ENCODE measurements at places on chromosomes 2 and 18.

DNA sequence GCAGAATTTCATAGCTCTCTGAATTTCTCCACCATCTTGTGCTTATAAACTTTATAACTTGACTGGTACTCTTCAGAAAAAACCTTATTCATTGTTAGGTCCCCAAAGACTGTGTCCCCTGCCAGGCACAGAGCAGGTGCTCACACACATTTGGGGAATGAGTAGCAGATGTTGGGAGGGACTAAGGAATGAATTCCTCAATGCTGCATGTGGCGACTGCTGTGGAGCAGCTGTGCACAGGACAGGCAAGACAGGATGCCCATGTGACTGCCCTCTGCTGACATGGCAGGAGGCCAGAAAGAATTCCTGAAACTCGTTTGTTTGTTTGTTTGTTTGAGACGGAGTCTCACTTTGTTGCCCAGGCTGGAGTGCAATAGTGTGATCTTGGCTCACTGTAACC, 122.3 kb upstream of the ITGA6 start:
- DNase-seq: no peak

- DNase-seq: peak; percentile 54
Observed at GRCh38 chr2:17851731-17852585, 26.5 kb upstream of the KCNS3 start.

- no peak for DNase-seq
Observed at GRCh38 chr2:192655916-192656315, 461.2 kb upstream of the TMEFF2 start.

GRCh38 chr2:133680343-133681049, 112.2 kb upstream of the NCKAP5 start:
- DNase-seq: no peak

GRCh38 chr2:101431486-101431885, 43.4 kb downstream of the RFX8 start:
- no peak for DNase-seq

DNA sequence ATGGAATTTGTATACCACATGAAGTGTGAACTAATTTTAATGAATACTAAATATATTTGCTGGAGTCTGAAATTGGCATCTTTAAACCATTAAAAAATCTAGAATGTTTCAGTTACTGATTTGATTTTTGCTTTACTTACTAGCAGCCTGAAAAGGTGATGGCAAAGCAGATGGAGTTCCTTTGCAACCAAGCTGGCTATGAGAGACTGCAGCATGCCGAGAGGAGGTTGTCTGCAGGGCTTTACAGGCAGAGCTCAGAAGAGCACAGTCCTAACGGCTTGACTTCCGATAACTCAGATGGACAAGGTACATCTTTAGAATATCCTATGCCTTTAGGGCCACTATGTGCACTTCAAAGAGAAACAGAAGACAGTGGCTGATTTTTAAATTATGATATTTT, 36.5 kb downstream of the NAB1 start:
- DNase-seq: no peak

GRCh38 chr2:101435001-101435862, 39.7 kb downstream of the RFX8 start:
- no peak for DNase-seq

GRCh38 chr2:17581831-17582230, 41.3 kb downstream of the VSNL1 start:
- DNase-seq: no peak

DNA sequence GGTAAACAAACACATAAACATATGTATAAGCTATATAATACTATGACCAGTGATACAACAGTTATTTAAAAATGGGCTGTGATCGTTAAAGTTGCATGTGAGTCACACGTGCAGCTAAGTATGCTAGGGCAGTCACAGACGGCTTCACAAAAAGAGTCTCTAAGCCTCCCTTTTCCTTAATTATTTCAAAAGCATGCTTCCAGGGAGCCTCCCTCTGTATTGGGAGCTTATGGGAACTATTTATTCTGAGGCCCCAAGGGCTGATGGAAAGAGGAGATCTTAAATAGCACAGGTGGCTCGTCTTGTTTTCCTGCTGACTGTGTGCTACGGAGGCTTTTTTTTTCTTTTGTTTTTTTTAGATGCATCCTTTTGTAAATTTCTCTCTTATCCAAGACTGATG, 94.3 kb downstream of the ADCYAP1 start:
- DNase-seq: no peak

- DNase-seq: no peak
Observed at GRCh38 chr2:55011831-55012671, 38.2 kb downstream of the RTN4 start.

DNA sequence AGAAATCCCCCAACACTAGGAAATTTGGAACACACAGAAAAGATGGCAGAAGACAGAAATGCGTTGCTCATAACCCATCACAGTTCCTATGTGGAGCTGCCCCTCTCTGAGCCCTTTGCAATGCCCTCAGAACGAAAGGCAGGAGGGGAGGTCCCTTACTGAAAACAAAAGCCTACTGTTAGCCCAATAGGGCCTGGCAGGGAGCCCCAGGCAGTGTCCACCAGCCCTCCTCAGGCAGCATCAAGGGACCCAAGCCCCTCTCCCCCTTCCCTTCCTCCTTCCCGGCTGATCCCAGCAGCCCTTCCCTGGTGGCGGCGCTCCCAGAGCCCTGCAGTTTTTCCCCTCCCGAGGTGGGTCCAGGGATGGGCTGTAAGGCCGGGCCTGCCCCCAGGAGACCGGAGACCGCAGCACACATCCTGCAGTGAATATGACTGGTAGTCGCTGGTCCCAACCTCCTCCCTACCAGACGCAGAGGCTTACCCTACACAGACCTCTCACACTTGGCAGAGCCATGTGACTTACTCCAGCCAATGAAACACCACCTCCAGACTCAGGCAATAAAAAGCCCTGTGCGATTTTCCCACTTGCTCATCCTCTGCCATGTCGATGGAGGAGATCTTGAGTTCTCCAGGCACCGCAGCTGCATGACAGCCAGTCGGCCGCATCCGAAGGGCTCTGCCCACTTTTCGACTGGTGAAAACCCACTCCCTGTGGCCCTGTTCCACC, 19.4 kb upstream of the DUSP2 start:
- no peak for DNase-seq

DNA sequence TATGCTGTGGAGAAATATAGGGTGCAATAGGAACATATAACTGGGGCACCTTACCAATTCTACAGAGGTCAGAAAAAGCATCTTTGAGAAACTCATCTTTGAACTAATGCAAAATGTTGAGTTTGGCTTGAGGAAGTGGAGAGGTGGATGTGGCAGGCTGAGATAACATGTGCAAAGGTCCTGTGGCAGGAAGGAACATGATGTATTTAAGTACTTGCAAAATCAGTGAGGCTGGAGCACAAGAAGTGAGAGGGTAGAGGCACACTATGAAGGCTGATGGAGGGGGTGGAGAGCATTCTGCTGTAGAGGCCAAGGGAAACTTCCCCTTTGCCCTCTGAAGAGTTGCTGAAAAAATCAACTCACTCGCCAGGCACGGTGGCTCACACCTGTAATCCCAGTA, 14.7 kb upstream of the RAB1A start:
- no peak for DNase-seq

DNA sequence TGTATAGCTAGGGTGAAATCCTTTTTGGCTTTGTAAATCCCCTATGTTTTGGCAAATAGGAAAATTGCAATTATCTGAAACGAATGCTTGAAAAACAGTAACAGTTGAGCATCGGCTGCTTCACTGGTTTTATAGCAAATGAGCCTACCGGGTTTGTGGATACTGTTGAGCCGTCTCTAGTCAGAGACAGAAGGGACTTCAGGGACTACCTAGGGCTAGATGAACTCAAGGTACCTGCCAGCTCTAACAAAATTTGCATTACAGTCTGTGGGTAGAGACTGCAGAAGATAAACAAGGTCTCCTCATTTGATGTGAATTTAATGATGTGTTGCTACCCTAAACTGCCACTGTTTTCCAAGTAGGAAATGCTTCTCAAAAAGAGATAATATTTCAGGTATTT, 101.1 kb downstream of the EML6 start:
- DNase-seq: no peak

GRCh38 chr2:29236074-29236473, 120.9 kb downstream of the CLIP4 start:
- no peak for DNase-seq

- no peak for DNase-seq
Observed at GRCh38 chr2:96305979-96306308, 598 bp upstream of the SNRNP200 start.

GRCh38 chr18:61785588-61785987, 107.2 kb downstream of the RNF152 start:
- DNase-seq: no peak

DNA sequence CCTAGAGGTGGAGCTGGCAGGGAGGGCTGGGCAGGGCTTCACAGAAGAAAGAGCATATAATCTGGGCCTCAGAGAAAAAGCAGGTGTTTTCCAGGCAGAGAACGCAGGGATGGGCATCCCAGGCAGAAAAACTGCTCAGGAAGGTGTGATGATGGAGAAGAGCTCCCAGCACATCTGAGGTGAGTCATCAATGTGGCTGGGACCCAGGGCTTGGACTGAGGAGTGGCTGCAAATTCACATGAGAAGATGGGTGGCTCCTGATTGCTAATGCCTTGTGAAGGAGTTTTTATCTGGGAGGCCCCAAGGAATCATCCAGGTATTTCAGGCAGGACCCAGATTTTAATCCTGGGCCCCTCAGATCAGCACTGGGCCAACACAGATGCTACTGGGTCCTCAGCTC, 10.2 kb downstream of the IL1F10 start:
- DNase-seq: peak; percentile 43

DNA sequence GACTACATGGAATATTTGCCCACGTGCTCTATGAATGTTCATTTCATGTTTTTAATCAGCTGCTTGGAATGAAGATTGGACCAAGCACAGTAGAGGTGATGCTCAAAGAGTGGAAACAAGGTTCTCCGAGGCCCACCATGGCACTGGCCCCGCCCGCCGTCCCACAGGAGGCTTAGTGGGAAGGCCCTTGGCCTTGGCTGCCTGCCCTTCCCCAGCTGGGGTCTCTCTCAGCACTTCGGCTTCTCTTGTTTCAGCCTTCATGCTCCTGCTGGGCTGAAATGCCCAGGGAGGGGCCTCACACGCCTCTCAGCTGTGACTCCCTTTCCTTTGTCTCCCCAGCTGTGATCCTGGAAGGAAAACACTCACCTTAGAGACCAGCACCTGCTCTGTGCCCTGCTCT, 833.2 kb downstream of the GALR1 start:
- no peak for DNase-seq

GRCh38 chr2:170716851-170717598, 1.9 kb downstream of the SP5 start:
- no peak for DNase-seq

- DNase-seq: no peak
Observed at GRCh38 chr2:75667884-75668283, 21.3 kb downstream of the MRPL19 start.

DNA sequence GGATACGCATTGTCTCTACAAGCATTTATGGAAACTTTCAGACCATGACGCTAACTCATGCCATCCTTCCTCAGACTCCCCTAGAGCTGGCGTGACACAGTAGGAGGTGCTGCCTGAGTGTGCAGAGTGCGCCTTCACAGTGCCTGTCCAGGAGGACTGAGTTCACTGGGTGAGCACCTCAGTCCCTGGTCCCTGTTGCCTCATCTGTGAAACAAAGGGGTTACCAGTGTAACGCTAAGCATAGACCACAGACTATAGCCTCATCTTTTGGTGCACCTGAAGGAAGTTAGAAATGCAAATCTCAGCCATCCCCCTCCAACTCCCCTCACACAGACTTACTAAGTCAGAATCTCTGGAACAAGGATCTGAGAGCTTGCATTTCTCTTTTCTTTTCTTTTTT, 142.8 kb downstream of the TMEM17 start:
- no peak for DNase-seq

DNA sequence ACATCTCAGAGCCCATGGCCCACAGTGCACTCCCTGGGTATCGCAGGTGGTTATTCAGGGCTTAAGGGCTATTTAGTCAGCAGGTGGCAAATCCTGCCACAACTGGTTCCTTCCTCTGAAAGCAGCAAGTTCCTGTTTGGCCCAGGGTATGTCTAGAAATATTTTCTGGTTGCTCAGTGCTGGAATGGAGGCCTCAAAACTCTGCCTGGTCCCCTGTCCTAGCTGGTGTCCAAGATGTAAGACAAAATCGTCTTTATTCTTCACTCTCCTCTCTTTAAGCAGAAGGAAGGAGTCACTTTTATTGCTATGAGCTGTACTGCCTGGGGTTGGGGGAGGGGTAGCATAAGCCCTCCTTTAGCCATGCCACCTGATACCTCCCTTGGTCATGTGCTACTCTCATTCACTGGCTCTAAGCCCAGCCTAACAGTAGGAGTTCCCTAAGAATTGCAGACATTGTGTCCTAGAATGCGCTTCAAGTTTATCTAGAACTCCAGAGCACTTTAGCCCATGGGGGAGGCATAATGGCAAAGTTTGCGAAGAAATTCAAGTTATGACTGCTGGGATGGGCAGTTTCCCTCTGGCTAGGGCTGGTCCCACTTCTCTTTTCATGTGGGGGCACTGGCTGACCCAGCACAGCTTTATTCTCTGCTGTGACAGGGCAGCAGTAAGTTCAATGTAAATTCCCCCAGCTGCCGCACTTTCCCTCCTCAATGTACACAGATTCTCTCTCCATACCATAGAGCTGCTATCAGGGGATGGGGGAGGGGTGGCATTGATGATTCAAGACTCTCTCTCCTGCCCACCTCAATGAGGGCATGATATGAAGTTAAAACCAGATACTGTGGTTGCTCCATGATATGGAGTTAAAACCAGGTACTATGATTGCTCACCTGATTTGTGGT, 27.1 kb upstream of the CWC22 start:
- DNase-seq: peak; percentile 42

DNA sequence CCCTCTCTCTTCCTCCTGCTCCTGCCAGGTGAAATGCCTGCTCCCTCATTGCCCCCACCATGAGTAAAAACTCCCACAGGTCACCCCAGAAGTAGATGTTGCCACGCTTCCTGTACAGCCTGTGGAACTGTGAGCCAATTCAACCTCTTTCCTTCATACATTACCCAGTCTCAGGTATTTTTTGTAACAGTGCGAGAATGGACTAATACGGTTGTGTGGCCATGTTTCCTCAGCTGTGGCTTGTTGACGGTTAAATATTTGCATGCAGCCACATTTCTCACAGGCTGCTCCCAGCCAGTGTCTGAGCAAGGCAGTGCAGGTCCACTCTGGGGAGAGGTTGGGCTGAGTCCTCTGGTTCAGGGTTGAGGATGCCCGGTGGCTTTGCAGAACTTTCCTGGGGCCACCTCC, 27.8 kb upstream of the COPS8 start:
- no peak for DNase-seq

GRCh38 chr2:24721470-24721869, 71.7 kb downstream of the PTRHD1 start:
- DNase-seq: peak; percentile 77

GRCh38 chr18:75264195-75264594, 53.6 kb downstream of the TSHZ1 start:
- no peak for DNase-seq

DNA sequence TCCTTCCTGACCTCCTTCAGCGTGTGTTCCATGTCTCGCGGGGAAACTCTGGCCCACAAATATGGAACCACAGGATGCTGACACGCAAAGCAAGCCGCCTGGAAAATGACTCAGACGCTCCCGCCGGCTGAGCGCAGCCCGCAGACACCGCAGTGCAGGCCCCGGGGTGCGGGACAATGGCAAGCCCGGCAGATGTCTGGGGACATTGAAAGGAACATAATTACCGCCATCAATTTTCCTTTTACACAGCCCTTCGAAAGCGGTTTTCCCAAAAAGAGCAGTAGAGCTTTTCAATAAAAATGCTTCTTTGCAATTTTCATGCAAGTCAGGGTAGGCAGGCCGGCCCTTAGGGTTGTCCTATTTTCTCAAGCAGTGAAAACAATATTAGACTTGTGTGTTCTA, 159.2 kb upstream of the SH3BP4 start:
- DNase-seq: peak; percentile 57
